ENCODE measurements at places on chromosomes 13 and 19. TPM values are rescaled to one million over a fixed set of nuclear protein-coding genes. Genes with fewer than 3 reads are reported as not detected.

The CFAP97D2 gene
- not detected for total RNA-seq

The TUBB4A gene
- total RNA-seq = 3.8 TPM

The CGB3 gene
- total RNA-seq = not detected

The CEACAM4 gene
- not detected for total RNA-seq

The FCGBP gene
- 0.26 TPM for total RNA-seq

The ZNF284 gene
- total RNA-seq = 3.6 TPM

The HCN2 gene
- total RNA-seq = 3.9 TPM

GRCh38 chr13:82136880-82137279 is 1745.4 kb downstream of the SLITRK1 start:
- H3K4me3 ChIP-seq = no peak overlapping the region
- no peaks in the 10 kb centered on the region for H3K27me3 ChIP-seq
- H3K36me3 ChIP-seq = no peaks in the 10 kb centered on the region
- no peak for DNase-seq
- no peak overlapping the region for H3K27ac ChIP-seq

DNA sequence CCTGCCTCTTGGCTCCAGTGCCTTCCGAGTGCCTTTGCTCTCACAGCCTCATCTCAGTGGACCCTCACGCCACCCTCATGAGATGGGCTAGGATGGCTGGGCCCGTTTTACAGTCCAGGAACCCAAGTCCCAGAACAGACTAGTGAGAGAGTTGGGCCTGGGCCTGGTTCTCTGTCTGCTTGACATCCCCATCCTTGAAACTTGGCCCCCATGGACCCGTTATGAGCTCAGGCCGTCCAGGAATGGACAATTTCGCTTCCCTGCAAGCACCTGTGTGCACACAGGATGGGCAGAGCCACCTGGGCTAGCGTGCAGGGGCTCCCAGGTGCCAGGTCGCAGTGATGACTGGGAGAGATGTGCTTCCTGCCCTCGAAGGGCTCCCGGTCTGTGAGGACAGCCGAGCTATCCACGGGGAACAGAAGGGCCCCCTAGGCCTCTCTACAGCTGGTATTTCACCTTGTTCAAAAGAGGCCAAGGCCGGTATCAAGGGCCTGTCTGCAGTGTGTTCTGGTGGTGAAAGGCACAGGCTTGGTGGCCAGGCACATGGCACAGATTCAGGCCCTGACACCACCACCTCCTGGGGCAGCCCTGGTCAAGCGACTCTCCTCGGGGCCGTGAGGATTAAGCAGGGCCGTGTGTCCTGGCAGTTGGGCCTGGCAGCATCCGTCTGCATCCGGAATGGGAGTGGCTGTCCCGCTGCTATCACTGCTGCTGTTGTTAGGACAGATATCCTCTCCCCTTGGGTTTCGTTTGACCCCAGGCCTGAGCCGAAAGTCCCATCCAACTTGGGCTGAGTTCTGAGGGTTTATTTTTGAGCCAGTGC is 38.9 kb downstream of the CAPN12 start:
- no peak overlapping the region for H3K4me3 ChIP-seq
- no peak overlapping the region for H3K27ac ChIP-seq
- no peaks in the 10 kb centered on the region for H3K27me3 ChIP-seq
- H3K36me3 ChIP-seq = peaks cover 28% of the 10 kb centered on the region

- H3K36me3 ChIP-seq = no peaks in the 10 kb centered on the region
- no peak overlapping the region for H3K4me3 ChIP-seq
- no peak overlapping the region for H3K27ac ChIP-seq
- H3K4me1 ChIP-seq = peaks cover 24% of the 10 kb centered on the region
- no peaks in the 10 kb centered on the region for H3K27me3 ChIP-seq
These were observed 391.0 kb downstream of the FGF9 start for GRCh38 chr13:22061806-22062391.

- no peak overlapping the region for H3K4me3 ChIP-seq
- DNase-seq = peak; percentile 17
- no peaks in the 10 kb centered on the region for H3K4me1 ChIP-seq
- H3K36me3 ChIP-seq = no peaks in the 10 kb centered on the region
These were observed 29.8 kb upstream of the SPACA7 start for GRCh38 chr13:112346173-112346898.

- no peak for DNase-seq
- H3K27me3 ChIP-seq = no peaks in the 10 kb centered on the region
- H3K27ac ChIP-seq = no peak overlapping the region
- no peaks in the 10 kb centered on the region for H3K36me3 ChIP-seq
- H3K4me1 ChIP-seq = no peaks in the 10 kb centered on the region
These were observed 578.7 kb downstream of the DIAPH3 start for GRCh38 chr13:59584761-59585670.

- peaks cover 13% of the 10 kb centered on the region for H3K4me1 ChIP-seq
- no peak for DNase-seq
- no peaks in the 10 kb centered on the region for H3K36me3 ChIP-seq
- no peak overlapping the region for H3K27ac ChIP-seq
- H3K27me3 ChIP-seq = no peaks in the 10 kb centered on the region
These were observed 15.5 kb downstream of the KASH5 start for GRCh38 chr19:49403404-49404187.

DNA sequence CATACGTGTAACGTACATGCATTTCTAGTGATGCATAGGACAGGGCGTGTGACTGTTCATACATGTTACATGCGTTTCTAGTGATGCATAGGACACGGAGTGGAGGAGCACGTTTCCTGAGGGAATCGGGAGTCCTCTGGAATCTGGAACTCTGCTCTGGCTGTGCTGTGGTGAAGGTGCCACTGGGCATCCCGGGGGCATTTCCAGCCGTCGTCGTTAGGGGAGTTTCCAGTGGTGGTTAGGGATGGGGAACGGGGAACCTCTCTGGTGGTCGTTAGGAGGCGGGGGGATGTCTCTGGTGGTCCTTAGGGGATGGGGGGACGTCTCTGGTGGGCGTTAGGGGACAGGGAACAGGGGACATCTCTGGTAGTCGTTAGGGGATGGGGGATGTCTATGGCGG is 209.6 kb upstream of the SOX1 start:
- no peaks in the 10 kb centered on the region for H3K27me3 ChIP-seq
- DNase-seq = no peak
- no peaks in the 10 kb centered on the region for H3K36me3 ChIP-seq

DNA sequence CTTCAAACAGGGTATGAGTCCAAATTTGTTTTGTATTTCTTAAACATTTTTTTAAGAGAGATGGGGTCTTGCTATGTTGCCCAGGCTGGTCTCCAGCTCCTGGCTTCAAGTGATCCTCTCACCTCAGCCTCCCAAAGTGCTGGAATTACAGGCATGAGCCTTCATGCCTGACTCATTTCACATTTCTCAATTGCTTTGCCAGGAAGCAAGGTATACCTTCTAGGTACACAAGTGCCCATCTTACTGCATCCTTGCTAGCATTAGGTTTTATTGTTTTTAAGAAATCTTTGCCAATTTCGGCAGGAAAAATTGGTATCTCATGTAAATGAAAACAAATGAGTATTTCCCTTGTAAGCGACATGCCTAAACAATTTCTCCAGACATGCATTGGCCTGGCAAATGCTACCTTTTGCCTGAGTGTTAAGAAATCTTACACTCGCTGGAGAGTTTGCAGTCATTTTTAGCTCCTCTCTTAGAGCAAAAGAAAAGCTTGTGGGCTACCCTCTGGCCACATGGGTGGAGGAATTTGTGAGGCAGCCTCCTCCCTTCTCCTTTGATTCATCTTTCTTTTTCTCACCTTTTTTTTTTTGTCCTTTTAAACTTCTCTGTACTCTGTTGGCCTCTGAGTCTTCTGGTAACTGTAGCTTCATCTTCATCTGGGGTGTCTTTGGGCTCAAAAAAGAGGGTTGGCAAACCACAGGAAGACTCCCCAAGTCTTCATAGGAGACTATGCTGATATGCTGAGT is 33.0 kb downstream of the ACTL9 start:
- no peaks in the 10 kb centered on the region for H3K4me1 ChIP-seq
- H3K36me3 ChIP-seq = no peaks in the 10 kb centered on the region
- DNase-seq = no peak
- H3K27ac ChIP-seq = no peak overlapping the region

- H3K4me3 ChIP-seq = no peak overlapping the region
- no peaks in the 10 kb centered on the region for H3K4me1 ChIP-seq
- DNase-seq = no peak
- H3K27ac ChIP-seq = no peak overlapping the region
- no peaks in the 10 kb centered on the region for H3K27me3 ChIP-seq
These were observed 615 bp upstream of the ZNF135 start for GRCh38 chr19:58058467-58058866.

GRCh38 chr19:30878495-30878894 is 470.7 kb downstream of the TSHZ3 start:
- H3K27me3 ChIP-seq = no peaks in the 10 kb centered on the region
- H3K27ac ChIP-seq = no peak overlapping the region
- H3K4me1 ChIP-seq = no peaks in the 10 kb centered on the region
- DNase-seq = no peak

- peaks cover 16% of the 10 kb centered on the region for H3K4me1 ChIP-seq
- H3K36me3 ChIP-seq = no peaks in the 10 kb centered on the region
- no peak within 1 kb of the TSS for H3K4me3 ChIP-seq
These were observed at the start of gene PLIN4 for GRCh38 chr19:4518345-4519171. Gene PLIN4 (minus strand): TSS chr19:4518486. CDS start chr19:4518272, 214 bp downstream.

DNA sequence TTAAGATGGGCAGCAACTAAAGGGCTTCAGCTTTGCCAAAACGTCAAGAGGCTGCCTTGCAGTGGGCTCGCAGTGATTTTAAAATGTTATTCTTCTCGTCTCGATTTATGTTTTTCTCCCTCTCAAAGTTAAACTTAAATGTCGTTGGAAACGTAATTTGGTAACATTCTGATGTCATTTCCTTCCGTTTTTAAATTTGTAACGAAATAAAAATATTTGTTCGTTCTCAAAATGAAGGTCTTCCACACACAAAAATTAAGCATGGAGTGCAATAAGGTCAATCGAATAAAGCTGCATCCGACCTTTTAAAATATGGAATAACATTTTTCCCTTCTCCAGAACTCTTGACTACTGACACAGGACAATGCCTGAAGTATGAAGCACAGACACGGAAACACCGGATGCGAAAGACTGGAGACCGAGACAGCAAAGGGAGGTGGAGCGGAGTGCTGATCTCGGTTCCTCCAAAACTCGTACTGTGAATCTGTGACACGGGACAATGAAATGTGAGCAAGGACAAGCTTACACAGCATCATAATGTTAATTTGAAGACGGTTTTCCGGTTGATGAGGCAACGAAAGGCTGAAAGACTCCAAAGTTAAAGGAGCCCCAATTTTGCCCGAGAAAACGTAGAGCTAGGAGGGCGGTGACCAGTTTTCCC is 850 bp downstream of the MTMR6 start:
- no peak for DNase-seq
- no peaks in the 10 kb centered on the region for H3K4me1 ChIP-seq
- H3K4me3 ChIP-seq = peak overlapping the region; percentile 76
- H3K36me3 ChIP-seq = no peaks in the 10 kb centered on the region
- H3K27ac ChIP-seq = peak overlapping the region; percentile 93

DNA sequence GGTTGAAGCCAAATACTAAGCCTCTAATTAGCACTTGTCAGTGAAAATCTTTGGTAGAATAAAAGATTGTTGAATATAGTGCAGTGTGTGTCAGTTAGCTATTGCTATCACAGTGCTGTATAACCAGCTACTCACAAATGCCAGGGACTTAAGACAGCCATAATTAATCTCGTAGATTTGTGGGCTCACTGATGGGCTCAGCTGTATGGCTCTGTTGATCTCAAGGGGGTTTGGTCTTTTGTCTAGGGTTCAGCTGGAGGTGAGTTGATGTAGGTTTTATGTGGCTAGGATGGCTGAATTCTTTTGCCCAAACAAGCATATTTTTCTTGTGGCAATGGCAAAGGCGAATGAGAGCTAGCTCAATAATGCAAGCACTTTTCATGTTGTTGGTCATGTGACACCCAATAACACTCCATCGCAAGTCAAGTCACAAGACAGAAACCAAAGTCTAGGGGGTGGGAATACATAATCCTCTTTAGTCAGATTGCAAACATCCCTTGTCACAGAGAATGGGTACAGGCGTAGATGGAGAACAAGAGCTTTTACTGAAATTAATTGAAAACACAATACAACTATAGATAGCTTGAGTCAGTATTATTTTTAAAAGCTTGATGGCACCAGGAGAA is 121.7 kb upstream of the EDNRB start:
- H3K27ac ChIP-seq = no peak overlapping the region
- no peak for DNase-seq
- H3K36me3 ChIP-seq = no peaks in the 10 kb centered on the region
- H3K4me3 ChIP-seq = no peak overlapping the region
- no peaks in the 10 kb centered on the region for H3K27me3 ChIP-seq

DNA sequence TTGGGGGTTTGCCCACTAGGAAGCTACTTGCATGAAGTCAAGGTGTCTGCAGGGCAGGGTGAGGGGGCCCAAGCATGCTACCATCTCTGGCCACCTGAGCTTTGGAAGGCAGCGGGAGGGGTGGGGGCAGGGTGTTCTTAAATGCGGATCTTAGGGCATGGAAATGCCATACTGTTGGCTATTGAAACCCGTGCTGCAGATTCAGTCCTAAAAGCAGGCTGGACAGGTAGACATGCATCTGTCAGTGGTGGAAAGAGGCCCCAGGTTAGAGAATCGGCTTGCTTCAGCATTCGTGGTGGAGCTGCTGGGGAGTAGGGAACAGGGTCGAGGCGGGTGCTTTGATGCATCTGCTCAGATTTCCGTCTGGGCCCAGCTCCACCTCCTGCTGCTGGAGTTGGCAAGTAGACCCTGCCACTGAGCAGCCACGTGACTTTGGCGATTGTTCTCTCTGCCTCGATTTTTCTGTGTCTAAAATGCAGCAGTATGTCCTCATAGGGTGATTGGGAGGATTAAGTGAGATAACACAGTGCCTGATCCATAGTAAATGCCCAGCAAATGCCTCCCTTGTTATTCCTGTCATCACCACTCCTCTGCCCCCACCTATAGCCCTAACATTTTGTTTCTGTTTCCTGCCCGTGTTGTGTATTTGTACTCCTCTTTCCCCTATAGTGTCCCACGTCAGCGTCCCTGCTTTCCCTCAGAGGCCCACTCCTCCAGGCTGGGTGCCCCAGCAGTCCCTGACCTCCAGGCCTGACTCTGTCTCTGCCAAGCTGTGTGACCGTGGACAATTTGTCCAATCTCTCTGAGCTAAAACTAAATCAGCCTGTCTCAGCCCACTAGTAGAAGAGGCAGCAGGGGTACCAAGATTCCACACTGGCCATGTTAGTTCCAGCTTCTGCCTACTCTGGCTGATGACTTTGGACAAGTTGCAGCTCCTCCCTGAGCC is 5.8 kb downstream of the PPP1R37 start:
- H3K4me1 ChIP-seq = peaks cover 35% of the 10 kb centered on the region
- no peaks in the 10 kb centered on the region for H3K36me3 ChIP-seq
- peak overlapping the region; percentile 6 for H3K27ac ChIP-seq
- no peak for DNase-seq

- peaks cover 7% of the 10 kb centered on the region for H3K4me1 ChIP-seq
- no peak overlapping the region for H3K27ac ChIP-seq
- no peak overlapping the region for H3K4me3 ChIP-seq
- no peak for DNase-seq
- H3K36me3 ChIP-seq = no peaks in the 10 kb centered on the region
- 0 out of 2 replicates have a peak, but pooled peaks cover 1% of the 10 kb centered on the region for H3K27me3 ChIP-seq
These were observed 66.3 kb downstream of the ZIC5 start for GRCh38 chr13:99905224-99905623.

- H3K4me1 ChIP-seq = no peaks in the 10 kb centered on the region
- DNase-seq = no peak
- H3K36me3 ChIP-seq = peaks cover 8% of the 10 kb centered on the region
- no peaks in the 10 kb centered on the region for H3K27me3 ChIP-seq
These were observed 33.8 kb downstream of the PEX11G start for GRCh38 chr19:7454998-7455397.

GRCh38 chr19:17942181-17942580 is 9.4 kb downstream of the CCDC124 start:
- no peaks in the 10 kb centered on the region for H3K36me3 ChIP-seq
- H3K4me3 ChIP-seq = no peak overlapping the region
- no peaks in the 10 kb centered on the region for H3K27me3 ChIP-seq
- H3K27ac ChIP-seq = no peak overlapping the region
- H3K4me1 ChIP-seq = no peaks in the 10 kb centered on the region
